ENCODE measurements at places on chromosomes 2 and 18.

DNA sequence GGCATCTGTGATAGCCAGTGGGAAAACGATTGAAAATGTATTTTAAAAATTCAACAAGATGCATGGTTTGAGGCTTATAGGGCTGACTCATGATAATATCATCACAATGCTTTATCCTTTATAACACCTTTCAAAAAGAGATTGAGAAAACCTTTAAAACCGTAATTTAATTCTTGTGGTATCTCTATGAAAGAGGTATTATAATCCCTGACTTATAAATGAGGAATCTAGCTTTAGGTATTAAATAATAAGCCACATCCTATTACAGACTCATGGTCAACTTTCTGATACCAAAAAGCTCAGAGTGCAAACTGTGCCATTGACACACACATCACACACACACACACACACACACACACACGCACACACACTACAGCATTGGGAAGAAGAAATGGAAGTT lies 134.6 kb upstream of the RAB12 start:
- DNase-seq = no peak

GRCh38 chr2:205017381-205017780 lies 472.1 kb downstream of the PARD3B start:
- DNase-seq = no peak

DNA sequence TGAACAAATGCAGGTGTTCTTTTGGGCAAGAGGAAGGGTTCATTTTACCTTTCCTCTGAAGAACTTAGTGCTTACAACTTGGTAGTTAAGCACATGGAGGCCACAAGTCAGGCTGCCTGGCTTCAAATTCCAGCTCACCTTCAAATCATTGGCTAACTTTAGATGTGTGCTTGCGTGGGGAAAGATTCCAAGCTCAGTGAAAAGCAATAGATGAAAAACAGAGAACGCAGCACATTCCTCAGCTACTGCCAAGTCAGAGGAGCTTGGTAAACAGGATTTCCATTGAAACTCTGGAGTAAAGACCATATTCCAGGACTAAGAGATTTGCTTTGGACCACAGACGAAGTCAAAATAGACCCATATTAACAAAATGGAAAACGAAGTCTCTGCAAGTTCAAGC lies 96.3 kb upstream of the ASB18 start:
- DNase-seq = no peak

- DNase-seq = no peak
Observed at GRCh38 chr2:210899131-210899530, 342.7 kb downstream of the CPS1 start.

GRCh38 chr18:21040466-21040865 lies 71.1 kb downstream of the ROCK1 start:
- DNase-seq = no peak

- DNase-seq = no peak
Observed at GRCh38 chr2:19360266-19360965, 2.0 kb upstream of the OSR1 start.

DNA sequence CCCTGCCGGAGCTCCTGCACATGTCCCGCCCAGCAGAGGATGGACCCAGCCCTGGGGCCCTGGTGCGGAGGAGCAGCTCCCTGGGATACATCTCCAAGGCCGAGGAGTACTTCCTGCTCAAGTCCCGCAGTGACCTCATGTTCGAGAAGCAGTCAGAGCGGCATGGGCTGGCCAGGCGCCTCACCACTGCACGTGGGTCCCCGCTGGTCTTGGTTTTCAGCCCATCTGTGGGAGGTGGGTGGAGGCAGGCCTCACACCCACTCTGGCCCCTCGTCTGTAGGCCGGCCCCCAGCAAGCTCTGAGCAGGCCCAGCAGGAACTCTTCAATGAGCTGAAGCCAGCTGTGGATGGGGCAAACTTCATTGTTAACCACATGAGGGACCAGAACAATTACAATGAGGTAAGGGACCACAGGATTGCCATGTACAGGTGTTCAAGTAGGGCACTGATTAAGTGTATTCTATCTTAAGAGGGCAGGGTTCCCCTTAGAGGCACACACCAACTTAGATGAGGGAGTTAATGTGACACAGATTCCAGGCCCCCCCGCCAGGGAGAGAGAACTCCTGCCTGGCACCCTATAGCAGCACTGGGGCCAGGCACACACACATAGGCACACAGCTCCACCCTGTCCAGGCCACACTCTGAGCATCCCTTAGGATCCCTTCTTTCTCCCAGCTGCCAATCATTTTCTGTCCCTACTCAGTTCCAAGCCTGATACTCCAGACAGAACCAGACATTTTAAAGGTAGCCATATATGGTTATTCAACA lies 5.4 kb upstream of the CHRNG start:
- no peak for DNase-seq

- DNase-seq = no peak
Observed at GRCh38 chr2:110713513-110714362, 18.6 kb upstream of the ACOXL start.

GRCh38 chr2:186497928-186498327 lies 11.9 kb downstream of the ZC3H15 start:
- DNase-seq = no peak

- DNase-seq = no peak
Observed at GRCh38 chr2:128631698-128632500, 313.2 kb upstream of the HS6ST1 start.

- peak; percentile 8 for DNase-seq
Observed at GRCh38 chr18:70072678-70073077, 125.0 kb upstream of the CD226 start.

Measured in AG08395 (cell line).